ENCODE measurements at places on chromosomes 3 and 15. TPM values are rescaled to one million over a fixed set of nuclear protein-coding genes. Genes with fewer than 3 reads are reported as not detected.

GXYLT2 gene
- not detected for total RNA-seq

MASP1 gene
- not detected for total RNA-seq

INSYN1 gene
- not detected for total RNA-seq

ZNF660 gene
- not detected for total RNA-seq

AMOTL2 gene
- not detected for total RNA-seq

UROC1 gene
- not detected for total RNA-seq

EPHB1 gene
- 1.2 TPM for total RNA-seq

TEX55 gene
- total RNA-seq: not detected

TRIM42 gene
- total RNA-seq: not detected

DNA sequence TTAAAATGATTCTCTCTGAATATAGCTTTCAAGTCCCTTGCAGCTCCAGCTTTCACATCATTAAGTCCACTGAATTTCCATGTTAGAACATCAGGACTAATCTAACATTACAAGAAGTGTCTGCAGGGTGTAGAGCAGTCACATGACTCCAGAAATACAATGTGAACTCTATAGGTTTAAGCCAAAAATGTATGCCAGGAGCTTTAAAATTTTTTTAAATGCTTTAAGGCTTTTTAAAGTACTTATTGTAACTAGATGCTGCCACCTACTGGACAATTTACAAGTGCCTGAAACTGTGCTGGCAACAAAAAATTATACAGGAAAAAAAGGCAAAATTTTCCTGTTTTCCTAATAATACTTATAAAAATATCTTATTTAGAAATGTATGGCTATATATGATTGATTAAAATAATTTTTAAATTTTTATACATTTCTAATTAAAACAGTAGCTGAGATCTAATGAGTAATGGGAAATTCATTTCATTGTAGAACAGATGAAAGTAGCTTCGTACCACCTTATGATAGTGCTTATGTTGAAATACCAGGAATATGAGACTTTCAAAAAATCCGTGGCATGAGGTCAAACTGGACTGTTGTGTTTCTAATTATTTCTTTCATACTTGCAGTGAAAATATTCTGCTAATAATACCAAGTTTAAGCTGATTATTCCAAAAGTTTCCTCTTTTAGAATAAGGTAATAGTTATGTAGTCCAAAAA, 25.7 kb downstream of the FSIP1 start:
- no peak for ATAC-seq

GRCh38 chr3:117473981-117474538, 764.5 kb downstream of the TUSC7 start:
- no peak for ATAC-seq

GRCh38 chr15:81809543-81809942, 236.3 kb downstream of the MEX3B start:
- ATAC-seq: no peak

GRCh38 chr3:134086616-134087015, 56.9 kb upstream of the SLCO2A1 start:
- no peak for ATAC-seq

DNA sequence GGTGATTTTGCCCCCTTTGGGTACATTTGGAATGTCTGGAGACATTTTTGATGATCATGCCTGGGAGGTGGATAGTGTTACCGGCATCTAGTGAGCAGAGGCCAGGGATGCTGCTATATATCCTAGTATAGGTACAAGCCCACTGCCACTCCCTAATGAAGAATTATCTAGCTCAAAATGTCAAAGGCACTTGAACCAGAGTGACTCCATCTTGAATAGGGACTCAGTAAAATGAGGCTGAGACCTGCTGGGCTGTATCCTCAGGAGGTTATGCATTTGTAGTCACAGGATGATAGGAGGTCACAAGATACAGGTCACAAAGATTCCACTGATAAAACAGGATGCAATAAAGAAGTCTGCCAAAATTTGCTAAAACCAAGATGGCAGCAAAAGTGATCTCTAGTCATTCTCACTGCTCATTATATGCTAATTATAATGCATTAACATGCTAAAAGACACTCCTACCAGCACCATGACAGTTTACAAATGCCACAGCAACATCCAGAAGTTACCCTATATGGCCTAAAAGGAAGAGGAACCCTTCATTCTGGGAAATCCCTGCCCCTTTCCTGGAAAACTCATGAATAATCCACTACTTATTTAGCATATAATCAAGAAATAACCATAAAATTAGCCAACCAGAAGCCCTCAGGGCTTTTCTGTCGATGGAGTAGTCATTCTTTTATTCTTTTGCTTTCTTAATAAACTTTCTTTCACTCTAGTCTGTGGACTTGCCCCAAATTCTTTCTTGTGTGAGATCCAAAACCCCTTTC, 40.0 kb upstream of the FAM3D start:
- no peak for ATAC-seq

DNA sequence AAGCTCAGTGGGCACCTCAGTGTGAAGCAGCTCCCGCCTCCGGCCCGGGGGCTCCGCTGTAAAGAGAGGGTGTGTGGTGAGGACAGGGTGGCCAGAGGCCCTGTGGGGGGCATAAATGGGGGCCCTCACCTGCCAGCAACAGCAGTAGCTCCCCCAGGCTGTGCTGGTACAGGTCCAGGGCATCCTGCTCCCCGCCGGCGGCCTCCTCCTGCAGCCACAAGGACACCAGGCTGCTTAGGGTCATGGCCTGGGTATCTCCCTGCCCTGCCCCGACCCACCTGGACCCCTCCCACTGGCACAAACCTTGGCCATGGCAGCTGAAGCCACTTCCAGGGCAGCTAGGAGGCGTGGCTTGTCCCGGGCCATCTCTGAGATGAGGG, 4.8 kb downstream of the ULK3 start:
- no peak for ATAC-seq

DNA sequence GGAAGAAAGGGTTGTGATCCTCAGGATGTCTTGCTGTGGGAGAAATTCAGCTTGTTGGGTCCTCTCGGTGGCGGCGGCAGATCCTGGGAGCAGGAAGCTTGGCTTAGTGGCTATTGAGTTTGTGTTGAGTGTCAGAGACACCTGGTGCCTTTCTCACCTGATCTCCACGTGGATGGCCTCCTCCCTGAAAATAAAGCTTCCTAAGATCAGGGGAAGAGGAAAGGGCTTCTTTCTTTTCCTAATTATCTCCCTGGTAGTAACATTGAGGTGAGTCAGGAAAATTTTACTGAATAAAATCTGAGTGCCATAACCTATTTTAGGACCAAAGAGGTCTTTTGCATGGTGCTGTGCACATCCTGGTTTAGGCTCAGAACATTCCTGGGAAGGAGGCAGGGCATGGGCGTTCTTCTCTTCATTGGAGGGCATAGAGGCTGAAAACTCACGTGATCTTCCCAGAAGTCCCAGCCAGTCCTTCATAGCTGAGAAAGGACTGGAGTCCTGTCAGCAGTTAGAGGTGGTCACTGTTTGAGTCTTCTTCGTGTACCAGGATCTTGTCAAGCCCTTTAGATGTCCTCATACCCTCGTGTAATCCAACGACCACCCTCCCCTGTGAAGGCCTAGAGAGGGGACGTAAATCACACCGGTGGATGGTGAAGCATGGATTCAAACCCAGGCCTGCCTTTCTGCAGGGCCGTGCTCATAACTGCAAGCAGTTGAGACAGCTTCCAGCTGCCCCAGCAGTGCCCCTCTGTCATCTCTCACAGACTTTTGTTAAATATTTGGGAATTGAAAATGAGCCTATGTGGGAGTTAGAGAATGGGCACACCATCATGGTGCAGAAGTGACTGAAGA, 1.1 kb downstream of the CMTM8 start:
- ATAC-seq: peak; percentile 1

GRCh38 chr3:159910991-159911663, 77.5 kb upstream of the IL12A start:
- ATAC-seq: peak; percentile 55

DNA sequence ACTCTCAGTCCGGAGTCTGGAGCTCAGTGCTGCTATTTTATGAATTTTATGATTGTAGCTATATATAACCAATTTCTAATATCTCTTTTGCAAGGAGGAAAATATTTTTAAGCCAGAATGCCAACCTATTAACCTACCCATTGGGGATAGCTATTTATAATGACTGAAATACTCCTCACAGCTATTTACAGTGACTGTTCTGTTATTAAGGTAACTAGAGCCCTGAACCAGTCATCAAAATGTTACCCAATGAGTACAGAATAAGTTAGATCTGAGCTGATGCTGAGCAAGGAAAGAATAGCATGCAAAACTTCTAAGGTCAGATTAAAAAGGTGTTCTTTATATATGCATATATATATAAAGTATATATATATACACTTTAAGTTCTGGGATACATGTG, 79.6 kb upstream of the PPP2R3A start:
- ATAC-seq: no peak

GRCh38 chr3:78174821-78175220, 1134.9 kb downstream of the ROBO2 start:
- ATAC-seq: no peak

- ATAC-seq: peak; percentile 8
Measured at GRCh38 chr3:52052831-52053306, 3.5 kb downstream of the DUSP7 start.

DNA sequence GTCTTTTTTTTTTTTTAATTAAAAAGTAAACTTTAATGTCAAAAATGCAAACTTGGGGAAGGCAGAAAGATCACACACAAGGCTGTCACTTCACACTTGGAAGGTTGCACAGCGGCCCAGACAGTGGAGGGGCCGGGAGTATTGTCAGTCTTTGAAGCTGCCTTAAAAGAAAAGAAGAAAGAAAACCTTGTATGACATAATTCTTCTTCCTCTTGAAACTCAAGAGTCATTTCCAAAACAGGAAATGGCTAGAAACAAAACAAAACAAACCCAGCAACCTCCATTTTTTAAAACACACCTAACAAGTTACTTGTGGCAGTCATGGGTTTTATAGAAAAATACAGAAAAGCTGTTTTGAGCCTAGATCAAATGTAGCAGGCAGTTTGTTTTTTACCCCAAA, 68.1 kb upstream of the MAGI1 start:
- ATAC-seq: peak; percentile 31

- no peak for ATAC-seq
Measured at GRCh38 chr15:65081270-65081669, 4.7 kb downstream of the KBTBD13 start.

GRCh38 chr15:26081758-26082220, 218.7 kb upstream of the ATP10A start:
- no peak for ATAC-seq

GRCh38 chr15:66964111-66964738, 101.2 kb upstream of the SMAD3 start:
- ATAC-seq: no peak

GRCh38 chr3:193049935-193050334, 132.3 kb upstream of the MB21D2 start:
- ATAC-seq: no peak

GRCh38 chr15:71705151-71705550, 105.2 kb upstream of the NR2E3 start:
- no peak for ATAC-seq

DNA sequence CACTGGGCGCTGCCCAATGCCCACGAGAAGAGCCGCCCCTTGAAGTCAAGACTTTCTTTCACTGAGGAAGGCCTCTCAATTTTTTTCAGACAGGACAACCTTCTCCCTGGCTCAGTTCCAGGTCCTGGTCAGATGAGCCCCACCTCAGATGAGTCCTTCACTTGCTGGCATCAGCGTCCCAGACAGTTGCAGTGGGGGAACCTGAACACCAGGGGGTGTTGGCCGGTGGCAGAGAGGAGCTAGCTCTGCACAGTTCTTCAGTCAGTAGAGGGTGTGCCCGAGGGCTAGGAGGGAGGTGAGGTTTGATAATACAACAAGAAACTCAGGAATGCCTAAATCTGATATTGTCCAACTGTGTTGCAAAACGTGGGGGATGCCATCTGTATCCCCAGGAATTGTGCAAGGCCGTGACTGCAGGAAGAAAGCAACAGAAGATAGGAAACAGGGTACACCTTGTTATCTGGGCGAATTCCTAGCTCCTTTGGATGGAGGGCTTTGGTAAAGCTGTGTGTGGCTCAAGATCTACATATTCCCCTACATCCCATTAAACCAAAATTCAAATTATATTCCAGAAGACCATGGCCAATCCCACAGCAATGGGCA, 34.3 kb downstream of the CCR3 start:
- peak; percentile 65 for ATAC-seq

DNA sequence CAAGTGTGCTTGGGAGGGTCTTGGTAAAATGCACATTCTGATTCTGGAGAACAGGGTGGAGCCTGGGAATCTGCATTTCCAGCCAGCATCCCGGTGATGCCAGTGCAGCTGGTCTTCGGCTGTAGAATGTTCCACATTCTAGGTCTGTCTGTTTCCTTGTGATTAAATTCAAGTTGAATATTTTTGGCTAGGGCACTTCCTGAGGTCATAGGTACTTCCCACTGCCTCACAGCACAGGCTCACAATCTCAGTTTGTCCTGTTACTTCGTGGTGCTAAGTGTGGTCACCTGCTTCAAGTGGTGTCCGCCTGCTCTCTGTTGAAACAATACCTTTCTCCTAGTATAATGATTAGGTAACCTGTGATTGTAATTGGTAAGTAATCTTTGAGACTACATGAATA, 40.1 kb downstream of the FLNB start:
- ATAC-seq: no peak

DNA sequence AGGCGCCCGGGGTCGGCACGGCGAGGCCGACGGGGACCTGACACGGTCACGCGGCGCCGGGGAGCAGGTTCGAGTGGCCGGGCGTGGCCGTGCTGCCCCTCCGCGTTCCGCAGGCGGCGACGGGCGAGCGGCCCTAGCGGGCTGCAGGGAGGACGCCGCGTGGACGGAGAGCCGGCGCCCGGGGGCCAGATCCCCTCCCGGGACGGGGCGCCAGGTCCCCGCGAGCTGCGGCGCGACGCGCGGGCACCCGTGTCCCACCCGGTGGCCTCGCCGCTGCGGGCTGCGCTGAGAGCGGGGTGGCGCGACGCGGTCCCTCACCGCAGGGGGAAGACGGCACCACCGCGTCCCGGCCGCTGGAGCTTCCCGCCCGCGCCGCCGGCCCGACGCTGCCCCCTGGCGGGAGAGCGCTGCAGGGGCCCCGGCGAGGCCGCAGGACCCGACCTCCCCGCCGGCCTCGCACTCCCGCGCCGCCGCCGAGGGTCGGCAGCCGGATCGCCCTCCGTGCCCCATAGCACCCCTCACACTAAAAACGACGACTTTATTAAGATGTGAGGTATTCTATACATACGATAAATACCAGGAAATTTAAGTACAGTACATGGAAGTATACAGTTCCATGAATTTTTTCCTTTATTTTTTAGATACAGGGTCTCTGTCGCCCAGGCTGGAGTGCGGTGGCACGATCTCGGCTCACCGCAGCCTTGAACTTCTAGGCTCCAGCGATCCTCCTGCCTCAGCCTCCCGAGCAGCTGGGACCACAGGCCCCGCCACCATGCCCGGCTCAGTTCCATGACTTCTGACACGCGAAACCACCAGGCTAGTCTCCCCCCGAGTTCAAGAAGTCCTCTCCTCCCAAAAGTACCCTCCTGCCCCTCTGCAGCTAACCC, 1.3 kb upstream of the PIGZ start:
- peak; percentile 80 for ATAC-seq

Measured in activated T-helper 17 cell treated with anti-CD3 and anti-CD28 coated beads, Interleukin-2, amount 50 U/mL, for 72 hours (primary cell).